Fibroblast of lung (primary cell): ENCODE measurements at places on chromosomes 4 and X. TPM values are rescaled to one million over a fixed set of nuclear protein-coding genes. Genes with fewer than 3 reads are reported as not detected.

GRCh38 chr4:153267890-153268289, 63.6 kb downstream of the TRIM2 start:
- H3K36me3 ChIP-seq, result no peaks in the 10 kb centered on the region
- DNase-seq, result no peak
- H3K27me3 ChIP-seq, result no peaks in the 10 kb centered on the region
- H3K4me3 ChIP-seq, result no peak overlapping the region
- no peak overlapping the region for H3K27ac ChIP-seq

DNA sequence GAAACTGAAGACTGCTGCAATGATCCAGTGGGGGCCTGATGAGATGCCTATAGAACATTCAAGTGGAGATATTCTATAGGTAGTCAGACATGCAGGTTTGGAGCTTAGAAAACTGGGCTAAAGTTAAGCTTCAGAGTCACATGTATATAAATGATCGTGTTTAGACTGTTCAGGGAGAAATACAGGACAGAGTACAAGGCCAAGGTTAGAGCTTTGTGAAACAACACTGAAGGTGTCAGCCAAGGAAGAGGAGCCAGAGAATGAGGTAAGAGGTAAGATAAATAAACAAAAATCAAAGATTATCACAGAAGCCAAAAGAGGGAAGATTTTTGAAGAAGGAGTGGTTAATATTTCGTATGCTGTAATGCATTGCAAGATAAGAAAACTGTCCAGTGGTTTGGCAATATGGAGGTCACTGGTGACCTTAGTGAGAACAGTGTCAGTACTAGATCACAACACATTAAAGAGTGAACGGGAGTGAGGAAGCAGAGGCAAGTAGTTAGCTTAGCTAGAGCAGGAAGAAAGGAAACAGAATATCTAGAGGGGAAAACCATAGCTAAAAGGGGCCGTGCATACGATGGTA, 58.0 kb upstream of the KLHL13 start:
- H3K36me3 ChIP-seq, result no peaks in the 10 kb centered on the region
- H3K4me1 ChIP-seq, result no peaks in the 10 kb centered on the region
- DNase-seq, result no peak
- H3K27me3 ChIP-seq, result no peaks in the 10 kb centered on the region
- no peak overlapping the region for H3K27ac ChIP-seq

DNA sequence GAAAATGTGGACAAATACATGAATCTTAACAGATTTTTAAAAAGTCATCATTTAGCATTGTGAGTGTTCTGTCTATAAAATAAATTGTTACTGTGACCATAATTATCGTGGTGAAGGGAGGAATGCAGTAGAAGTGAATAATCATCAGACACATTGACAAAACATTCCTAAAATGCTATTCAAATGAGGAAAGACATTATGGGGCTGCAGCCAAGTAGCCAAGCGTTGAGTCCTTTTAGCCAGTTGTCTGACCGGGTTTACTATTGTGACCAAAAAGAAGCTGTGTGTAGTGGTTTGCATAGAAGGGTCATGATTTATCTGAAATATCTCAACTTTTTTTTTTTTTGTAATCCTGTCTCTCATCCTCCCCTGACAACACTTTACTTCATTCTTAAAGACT, 19.5 kb downstream of the WWC2 start:
- H3K4me1 ChIP-seq, result peaks cover 8% of the 10 kb centered on the region
- H3K4me3 ChIP-seq, result peak overlapping the region; percentile 3
- no peaks in the 10 kb centered on the region for H3K36me3 ChIP-seq
- H3K27me3 ChIP-seq, result no peaks in the 10 kb centered on the region

GRCh38 chrX:20212486-20213089, 54.1 kb downstream of the RPS6KA3 start:
- no peaks in the 10 kb centered on the region for H3K36me3 ChIP-seq
- H3K27ac ChIP-seq, result no peak overlapping the region
- no peaks in the 10 kb centered on the region for H3K27me3 ChIP-seq
- DNase-seq, result no peak

Gene POLA1
- 9.2 and 10.3 TPM in 2 replicates for total RNA-seq

Gene TMSB15A
- total RNA-seq, result 3.6 and 4.1 TPM in 2 replicates

DNA sequence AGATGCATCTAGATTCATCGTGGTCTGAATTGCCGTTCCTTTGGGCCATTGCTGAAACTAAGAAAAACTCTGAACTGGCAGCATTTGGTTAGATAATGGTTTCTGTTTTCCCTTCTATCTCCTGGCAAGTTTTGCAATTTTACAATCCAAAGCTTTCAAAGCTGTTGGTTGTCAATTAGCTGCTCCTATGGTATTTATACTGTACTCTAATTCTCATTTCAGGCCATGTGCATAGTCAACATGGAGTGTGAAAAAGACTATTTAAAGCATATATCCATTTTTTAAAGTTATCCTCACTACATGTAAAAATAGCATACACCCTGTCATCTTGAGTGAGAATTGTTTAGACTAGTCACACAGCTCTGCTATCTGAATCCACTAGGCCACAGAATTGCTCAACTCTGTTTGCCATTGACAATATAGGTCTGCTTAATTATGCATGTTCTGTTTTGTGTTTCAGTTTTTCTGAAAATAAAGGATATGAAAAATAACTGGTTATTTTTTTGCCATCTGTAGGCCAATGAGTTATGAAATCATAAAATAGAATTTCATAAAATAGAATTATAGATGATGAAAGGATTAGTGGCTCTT, 27.7 kb upstream of the TEC start:
- DNase-seq, result no peak
- no peaks in the 10 kb centered on the region for H3K4me1 ChIP-seq
- no peaks in the 10 kb centered on the region for H3K27me3 ChIP-seq

DNA sequence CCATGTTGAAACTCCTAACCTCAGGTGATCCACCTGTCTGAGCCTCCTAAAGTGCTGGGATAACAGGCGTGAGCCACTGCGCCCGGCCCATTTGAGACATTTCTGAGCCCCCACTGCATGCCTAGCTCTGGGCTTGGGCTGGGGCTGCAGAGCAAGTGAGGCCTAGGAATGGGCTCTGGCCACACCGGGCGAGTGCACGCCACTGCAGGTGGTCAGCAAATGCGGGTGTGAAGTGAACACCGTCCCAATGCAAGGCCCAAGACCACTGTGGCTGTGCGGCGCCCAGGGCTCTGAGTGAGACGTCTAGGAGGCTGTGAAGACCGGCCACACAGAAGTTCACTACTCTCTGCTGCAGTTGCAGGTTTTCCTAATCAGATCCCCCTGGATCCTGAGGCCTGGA, 9.5 kb downstream of the SH3TC1 start:
- H3K36me3 ChIP-seq, result no peaks in the 10 kb centered on the region
- no peak for DNase-seq
- no peaks in the 10 kb centered on the region for H3K4me1 ChIP-seq
- H3K27ac ChIP-seq, result no peak overlapping the region
- H3K4me3 ChIP-seq, result no peak overlapping the region
- peaks cover 5% of the 10 kb centered on the region for H3K27me3 ChIP-seq

DNA sequence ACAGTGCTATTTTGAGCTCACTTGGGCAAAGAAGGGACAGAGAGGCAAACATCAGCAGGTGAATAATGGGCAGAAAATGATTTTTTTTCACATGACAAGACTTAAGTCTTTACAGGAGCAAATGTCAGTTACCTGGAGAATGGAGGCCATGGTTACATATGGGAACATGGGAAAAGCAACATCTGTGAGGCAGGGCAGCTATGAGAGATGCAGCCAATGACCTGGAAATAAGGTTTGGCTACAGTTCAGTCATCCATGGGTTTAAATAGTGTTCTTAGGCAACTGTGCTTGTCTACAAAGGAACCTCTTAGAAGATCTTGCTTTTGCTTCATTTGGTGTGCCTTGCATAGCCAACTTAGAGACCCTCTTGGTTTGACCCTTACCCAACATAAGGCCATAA, 490.2 kb upstream of the LCORL start:
- H3K27ac ChIP-seq, result no peak overlapping the region
- H3K36me3 ChIP-seq, result no peaks in the 10 kb centered on the region
- H3K27me3 ChIP-seq, result no peaks in the 10 kb centered on the region
- no peaks in the 10 kb centered on the region for H3K4me1 ChIP-seq
- no peak overlapping the region for H3K4me3 ChIP-seq

DNA sequence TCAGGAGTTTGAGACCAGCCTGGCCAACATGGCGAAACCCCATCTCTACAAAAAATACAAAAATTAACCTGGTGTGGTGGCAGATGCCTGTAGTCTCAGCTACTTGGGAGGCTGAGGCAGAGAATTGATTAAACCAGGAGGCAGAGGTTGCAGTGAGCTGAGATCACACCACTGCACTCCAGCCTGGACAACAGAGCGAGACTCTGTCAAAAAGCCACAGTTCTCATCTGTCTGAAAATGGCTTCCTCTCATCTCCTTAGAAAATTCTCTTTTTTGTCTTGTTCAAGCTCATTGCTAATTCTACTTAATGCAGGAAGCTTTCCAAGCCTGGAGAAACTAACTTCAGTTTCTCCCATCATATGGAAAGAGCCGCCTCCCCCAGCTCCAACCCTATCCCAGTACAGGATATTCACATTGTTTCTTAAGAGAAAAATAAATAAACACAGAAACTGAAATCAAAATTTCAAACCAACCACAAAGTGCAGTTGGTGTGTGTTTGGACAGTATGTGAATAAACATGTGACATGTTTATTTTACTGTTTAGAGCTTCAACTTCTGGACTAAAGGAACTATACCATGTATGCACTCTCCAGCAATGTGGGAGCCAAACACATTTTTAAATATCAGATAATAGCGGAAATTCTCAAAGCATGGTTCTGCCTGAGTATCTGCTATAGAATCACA, 55.0 kb upstream of the GAB1 start:
- H3K36me3 ChIP-seq, result no peaks in the 10 kb centered on the region
- H3K27ac ChIP-seq, result peak overlapping the region; percentile 2
- H3K4me3 ChIP-seq, result no peak overlapping the region
- no peaks in the 10 kb centered on the region for H3K27me3 ChIP-seq
- no peak for DNase-seq
- peaks cover 8% of the 10 kb centered on the region for H3K4me1 ChIP-seq

DNA sequence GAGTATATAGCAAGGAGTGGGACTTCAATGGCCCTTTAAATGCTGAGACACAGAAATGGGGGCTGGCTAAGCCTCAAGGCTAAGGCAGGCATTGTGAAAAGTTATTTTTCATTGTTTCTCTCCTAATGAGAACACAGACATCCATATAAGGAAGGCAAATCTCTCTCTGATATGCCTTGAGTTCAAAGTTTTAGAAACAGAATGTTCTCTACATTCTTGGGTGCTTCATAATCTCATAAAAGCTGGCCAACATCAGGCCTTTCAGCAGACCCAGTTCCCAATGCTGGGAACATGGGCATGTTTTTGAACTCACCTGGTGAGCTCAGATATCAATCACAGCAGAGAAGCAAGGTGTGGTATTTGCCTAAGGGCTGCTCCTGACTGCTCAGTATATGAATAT, 19.4 kb upstream of the RAB40A start:
- no peak overlapping the region for H3K27ac ChIP-seq
- no peaks in the 10 kb centered on the region for H3K27me3 ChIP-seq
- H3K4me3 ChIP-seq, result no peak overlapping the region
- H3K36me3 ChIP-seq, result no peaks in the 10 kb centered on the region
- peak; percentile 41 for DNase-seq
- no peaks in the 10 kb centered on the region for H3K4me1 ChIP-seq
